Caki2 (cell line): ENCODE measurements at places on chromosomes 7 and 10.

- no peak for DNase-seq
Measured at GRCh38 chr10:113802997-113803396, 50.9 kb downstream of the DCLRE1A start.

DNA sequence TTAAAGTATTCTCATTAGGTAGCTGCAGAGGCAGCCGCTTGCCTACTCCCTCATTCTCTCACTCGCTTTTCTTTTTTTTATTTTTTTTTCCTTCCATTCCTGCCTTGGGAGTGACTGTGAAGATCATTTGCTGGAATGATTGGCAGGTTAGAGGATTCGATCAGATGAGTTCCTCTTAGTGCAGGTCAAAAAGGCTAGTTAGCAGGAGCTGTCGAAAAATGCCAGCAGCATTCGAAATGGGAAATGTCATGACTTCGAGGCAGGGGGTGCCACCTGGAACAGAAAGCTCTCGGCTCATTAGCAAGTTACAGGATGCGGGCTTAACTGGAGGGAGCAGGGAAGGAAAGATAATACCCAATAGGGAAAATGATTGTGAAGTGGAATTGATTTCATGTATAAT lies 137.5 kb upstream of the FZD1 start:
- no peak for DNase-seq

DNA sequence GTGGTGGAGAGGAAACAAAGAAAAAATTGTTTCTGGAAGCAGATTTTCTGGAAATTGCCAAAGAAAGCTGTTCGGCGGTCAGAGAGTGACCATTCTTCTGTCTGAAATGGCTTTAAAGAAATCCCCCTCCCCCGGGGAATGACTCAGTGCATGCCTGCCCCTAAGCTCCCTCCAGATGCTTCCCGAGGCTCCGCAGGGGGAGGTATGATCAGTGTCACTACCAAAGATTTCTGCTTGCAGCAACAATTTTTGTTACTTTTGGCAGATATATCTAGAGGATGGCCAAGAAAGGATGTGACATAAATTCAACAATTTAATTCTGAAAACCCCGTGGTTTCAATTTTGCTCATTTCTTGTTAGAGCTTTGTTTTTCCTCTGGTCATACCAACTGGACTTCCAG lies 163.9 kb downstream of the JCAD start:
- DNase-seq, result no peak

DNA sequence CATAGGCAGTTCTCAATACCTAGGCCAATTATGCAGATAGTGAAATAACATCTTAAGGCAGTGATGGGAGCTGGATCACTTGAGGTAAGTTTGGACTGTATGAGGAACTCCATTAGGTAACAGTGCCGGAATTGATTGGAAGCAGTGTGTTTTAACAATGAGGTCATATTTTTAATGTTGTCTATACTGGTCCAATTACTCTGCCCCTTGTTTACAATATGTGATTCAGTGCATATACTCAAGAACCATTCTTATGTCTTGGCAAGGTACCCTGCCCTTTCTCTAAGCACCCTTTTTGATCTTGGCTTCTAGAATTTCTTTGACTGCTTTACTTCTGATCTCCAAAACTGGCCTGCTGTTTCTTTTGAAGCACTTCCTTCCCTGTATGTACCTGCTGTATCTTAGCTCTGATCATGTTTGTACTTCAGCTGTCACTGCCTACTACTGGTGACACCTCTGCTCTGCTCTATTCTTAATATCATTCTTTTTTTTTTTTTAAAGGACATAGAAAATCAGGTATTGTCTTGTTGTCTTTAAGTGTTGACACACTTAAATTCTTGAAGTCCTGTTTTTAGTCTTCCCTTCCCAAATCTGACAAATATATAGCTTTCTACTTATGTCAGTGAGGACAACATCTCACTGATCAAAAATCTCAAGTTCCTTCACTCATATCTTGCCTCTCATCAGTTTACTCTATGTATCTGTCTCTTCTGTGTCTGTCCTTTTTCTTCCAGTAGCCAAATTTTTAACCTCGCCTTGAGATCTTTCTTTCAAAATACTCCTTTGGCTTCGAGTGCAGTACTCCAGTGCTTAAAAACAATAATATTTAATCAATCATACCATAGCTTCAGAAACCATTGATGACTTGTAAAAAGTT lies 46.4 kb upstream of the RPA3 start:
- no peak for DNase-seq
